ENCODE measurements at places on chromosomes 1 and 21.

- DNase-seq = no peak
Observed at GRCh38 chr1:6477039-6477820, 11.3 kb upstream of the TNFRSF25 start.

- DNase-seq = no peak
Observed at GRCh38 chr21:15669247-15669646, 60.5 kb upstream of the USP25 start.

DNA sequence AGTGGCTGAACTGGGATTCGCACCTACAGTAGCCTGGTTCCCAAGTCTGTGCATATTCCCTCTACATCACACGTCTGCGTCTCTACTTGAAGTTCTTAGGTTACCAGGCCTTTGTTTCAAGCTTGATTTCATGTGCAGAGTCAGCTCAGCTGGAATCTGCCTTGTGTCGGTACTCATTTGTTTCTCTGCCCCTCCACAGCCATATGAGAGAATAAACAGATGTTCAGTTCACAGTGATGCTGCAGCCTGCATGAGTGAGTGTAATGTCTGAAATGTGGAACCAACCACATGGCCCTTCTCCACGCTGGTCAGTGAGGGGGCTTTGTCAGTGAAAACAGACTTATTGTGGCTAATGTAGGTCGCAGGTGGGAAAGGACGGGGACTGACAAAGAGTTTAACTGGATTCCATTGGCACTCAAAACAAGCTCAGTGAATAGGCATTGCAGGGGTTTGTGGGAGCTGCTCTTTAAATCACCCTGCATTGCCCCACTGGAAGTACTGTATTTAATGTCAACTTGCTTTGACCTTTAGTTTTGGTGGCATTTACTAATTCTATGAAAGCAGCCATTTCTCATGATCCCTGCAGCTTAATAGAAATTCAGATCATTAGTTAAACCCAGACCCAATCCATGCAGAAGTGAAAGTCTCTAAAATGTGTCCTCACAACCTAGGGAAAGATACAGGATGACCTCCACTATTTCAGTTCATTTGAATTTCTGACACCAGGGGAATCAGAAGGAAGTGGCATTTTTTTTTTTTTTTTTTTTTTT, 136.4 kb upstream of the FAM78B start:
- no peak for DNase-seq

DNA sequence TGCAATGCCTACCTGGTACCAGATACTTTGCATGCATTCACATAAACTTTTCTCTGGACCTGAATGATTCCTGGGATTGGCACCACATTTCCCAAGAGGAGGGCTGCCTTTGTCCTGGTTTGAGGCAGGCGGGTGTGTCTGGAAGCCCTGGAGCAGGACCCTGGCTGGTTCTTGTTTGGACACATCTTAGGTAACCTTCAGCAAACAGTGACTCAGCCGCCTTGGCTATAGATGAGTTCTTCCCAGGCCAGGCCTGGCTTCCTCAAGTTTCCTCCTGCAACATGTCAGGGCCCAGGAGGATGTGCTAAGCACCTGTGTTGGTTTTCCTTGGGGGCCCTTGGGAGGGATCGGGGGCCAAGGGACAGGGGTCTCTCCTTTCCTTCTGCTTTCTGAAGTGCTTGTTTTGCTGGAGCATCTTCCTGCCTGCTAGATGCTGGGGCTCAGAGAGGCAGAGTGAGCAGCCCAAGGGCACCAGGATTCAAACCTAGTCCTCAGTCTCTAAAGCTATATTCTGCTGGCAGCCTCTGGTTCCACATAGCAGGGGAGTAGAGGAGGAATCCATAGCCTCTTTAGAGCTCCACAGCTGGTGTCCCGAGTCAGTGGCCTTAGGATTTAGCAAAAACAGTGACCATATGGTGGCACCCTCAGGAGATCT, 38.2 kb downstream of the PAX7 start:
- DNase-seq = no peak

DNA sequence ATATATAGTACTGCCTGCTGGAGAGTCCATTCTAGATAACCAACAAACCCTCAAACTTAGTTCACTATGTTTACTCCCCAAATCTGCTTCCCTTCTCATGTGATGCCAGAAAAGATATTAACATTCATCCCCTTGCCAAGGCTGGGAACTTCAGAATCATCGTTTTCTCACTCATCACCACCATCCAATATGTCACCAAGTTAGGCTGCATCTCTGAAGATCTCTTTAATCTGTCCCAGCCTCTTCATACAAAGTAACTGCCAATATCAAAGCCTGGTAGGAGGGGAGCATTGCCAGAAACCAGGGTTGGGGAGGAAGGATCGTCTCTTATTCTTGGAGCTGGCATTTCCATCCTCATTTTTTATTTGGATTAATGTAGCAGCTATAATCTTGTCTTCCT, 71.6 kb downstream of the XCL2 start:
- no peak for DNase-seq

DNA sequence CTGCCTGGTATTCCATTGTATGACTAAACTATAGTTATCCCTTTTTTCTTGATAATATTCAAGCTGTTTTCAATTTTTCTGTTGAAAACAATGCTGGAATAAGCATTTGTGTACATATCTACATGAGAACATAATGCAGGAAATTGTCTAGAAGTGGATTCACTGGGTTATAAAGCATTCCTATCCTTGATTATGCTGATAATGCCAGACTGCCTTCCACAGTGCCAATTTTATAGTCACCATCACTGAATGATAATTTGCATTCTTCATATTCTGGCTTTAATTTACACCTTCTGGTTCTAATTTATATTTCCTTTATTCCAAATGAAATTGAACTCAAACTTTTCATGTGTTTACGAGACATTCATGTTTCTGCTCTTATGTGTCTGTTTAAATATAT, 651.0 kb upstream of the PLXNA2 start:
- no peak for DNase-seq

DNA sequence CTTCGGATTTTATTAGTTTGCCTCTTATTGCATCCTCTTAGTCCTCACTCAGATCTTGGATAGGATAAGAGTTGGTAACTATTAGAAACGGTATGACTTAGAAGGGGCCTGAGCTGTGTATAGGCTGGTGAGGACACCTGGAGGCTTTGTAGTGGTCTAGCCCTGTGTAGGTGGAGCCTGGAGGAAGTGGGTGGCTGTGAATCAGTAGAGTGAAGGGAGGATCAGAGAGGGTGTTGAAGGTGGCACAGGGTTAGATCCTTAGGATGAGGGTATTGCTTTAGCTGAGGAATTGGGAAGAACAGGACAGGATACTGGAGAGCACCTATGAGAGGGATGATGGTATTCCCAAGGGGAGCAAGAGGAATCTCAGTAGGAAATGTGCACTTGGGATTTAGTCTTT, 5.7 kb downstream of the VANGL1 start:
- no peak for DNase-seq

DNA sequence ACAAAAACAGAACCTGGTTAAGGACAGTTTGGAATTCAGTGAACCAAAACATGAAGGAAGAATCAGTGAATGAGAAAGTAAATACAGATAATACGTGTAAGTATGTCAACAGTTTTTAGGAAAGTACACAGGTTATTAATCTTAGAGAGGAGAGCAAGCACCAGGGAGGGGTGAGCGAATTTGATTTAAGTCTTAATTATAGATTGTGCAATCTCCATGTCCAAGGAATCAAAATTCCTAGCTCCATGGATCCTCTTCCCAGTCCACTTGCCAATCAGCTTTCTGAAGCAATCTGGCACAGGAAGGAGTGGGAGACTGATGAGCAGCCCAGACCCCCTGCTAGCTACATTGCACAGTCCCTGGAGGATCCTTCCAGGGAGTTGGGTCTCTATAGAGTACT, 346.4 kb downstream of the SETD4 start:
- DNase-seq = no peak

DNA sequence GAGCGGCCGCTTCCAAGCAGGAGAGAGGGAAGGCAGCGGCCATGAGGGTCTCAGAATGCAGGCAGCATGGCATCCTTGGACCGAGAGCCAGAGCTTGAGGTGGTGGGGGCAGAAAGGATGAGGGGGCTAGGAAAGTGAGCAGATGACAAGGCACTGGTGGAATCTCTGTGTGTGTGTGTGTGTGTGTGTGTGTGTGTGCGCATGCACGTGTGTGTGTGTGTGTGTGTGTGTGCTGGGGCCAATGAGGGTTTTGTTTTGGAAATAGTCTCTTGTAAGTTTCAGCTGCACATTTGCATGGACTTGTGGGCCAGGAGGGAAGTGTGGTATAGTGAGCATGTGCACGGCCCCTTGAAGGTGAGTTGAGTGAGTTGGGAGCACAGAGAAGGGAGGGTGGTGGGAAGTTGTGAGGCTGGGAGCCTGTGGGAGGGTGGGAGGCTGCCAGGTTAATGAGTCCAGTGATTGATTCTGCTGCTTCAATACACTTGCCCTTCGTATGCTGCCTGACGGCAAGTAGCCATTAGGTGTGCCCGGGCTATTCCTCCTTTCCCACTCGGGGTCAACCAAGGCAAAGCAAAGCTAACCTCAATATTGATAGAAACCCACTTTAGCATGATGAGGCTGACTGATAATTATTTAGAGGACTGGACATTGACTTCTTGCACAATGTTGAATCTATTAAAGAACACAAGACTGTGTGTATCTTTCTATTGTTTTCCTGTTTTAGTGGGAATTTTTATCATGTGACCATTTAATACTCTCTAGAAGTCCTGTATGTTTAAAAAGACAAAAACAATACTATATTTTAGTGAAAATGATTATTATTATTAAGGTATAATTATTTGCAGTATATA, 80.3 kb downstream of the PROX1 start:
- DNase-seq = no peak

DNA sequence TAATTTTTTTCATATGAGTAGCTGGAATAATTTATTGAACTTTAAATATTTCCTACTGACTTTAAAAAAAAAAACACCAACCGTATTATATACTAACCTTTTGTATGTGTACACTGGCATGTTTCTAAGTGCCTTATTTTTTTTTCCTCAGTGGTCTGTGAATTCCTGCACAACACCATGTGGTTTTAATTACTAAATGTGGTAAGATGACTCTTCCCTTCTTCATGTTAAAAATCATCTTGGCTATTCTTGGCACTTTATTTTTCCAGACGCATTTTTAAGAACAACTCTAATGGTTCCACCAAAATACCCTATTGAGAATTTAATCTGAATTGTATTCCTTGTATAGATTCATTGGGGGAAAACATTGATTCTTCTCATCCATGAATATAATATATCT, 28.4 kb downstream of the PPP2R5A start:
- no peak for DNase-seq

Data from stimulated activated CD8-positive, alpha-beta memory T cell treated with anti-CD3 and anti-CD28 coated beads, Interleukin-4, amount 100 ng/mL, for 24 hours (primary cell).